ENCODE measurements at places on chromosomes 3 and 15.

- no peak for DNase-seq
Measured at GRCh38 chr3:20096135-20096685, 56.0 kb downstream of the KAT2B start.

- DNase-seq, result no peak
Measured at GRCh38 chr3:128681369-128681829, 30.8 kb upstream of the RPN1 start.

- no peak for DNase-seq
Measured at GRCh38 chr3:4704552-4704951, 211.4 kb downstream of the ITPR1 start.

GRCh38 chr3:185630182-185630622 lies 44.1 kb downstream of the SENP2 start:
- DNase-seq, result no peak

DNA sequence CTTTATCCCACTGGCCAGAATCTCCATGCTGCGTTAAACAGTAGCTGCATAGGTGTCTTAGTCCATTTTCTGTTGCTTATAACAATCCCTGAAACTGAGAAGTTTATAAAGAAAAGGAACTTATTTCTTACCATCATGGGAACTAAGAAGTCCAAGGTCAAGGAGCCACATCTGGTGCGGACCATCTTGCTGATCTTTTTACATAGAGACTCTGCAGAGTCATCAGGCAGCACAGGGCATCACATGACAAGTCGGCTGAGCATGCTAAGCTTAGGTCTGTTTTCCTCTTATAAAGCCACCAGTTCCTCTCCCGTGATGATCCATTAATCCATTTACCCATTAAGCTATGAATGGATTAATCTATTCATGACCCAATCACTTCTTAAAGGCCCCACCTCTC lies 22.4 kb upstream of the FAM174B start:
- DNase-seq, result no peak

DNA sequence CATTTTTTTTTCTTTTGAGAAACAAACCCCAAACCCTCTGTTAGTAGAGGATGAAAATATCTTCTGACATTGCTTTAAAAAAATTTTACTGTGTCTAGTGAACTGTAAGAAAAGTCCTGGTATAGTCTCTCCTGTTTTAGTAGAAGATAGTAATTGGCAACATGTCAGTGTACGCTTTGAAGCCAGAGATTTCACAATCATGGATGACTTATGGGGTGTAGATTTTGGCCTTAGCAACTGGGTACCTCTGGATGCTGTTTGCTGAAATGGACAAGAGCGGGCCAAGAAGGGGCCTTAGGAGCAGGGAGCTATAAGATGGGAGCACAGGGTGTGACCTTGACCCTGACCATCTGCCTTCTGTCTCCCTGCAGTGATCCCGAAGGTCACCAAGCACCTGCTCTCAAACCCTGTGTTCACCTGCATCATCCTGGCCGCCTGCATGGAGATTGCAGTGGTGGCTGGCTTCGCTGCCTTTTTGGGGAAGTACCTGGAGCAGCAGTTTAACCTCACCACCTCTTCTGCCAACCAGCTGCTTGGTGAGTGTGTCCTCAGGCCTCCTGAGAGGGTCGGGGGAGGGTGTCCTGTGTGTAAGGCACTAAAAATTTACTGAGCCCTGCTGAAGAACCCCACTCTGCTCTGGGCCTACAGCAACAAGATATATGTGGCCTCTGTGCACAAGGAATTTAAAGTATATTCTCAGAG lies 266.7 kb downstream of the SLCO3A1 start:
- DNase-seq, result no peak

DNA sequence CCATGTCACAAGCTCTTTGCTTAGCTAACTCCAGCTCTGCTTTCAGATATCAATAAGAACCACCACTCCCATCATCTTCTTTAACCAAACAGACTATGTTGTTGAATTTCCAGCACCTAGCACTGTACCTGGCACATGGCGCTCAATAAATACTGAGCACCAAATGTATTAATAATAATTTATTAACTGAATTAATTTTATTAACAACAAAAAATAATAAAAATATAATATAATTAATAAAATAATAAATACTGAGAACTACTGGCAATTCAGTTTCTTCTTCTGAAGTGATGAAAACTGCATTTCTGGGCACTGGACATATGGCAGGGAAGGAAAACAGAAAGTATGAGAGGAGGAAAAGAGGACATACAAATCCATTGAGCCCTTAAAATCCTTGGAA lies 263.9 kb downstream of the ZMAT3 start:
- no peak for DNase-seq

- no peak for DNase-seq
Measured at GRCh38 chr3:46865546-46865945, 2.3 kb upstream of the MYL3 start.

DNA sequence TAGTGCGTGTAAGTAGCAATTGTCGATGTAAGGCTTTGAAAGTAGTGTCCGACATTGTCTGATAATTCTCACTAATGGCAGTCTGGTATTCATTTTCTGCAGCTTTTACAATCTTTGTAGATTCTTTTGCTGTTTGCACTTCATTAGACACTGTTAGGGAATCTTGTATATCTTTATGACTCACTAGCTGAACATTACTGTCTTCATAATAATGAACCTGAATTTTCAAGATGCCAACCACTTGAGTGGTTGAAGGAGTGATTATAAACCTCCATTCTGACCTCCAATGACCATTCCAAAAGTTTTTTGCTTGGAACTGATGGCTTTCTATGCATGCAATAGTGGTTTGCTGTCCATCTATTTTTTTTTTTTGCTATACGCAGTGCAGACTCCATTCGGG lies 76.4 kb upstream of the MFGE8 start:
- DNase-seq, result no peak

- DNase-seq, result peak; percentile 41
Measured at GRCh38 chr3:100260081-100260684, 609 bp upstream of the TBC1D23 start.

DNA sequence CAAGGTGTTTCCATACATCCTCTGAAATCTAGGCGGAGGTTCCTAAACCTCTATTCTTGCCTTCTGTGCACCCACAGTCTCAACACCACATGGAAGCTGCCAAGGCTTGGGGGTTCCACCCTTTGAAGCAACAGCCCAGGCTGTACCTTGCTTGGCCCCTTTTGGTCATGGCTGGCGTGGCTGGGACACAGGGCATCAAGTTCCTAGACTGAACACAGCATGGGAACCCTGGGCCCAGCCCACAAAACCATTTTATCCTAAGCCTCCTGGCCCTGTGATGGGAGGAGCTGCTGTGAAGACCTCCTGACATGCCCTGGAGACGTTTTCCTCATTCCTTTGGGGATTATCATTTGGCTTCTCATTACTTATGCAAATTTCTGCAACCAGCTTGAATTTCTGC lies 739.0 kb upstream of the NECTIN3 start:
- no peak for DNase-seq

DNA sequence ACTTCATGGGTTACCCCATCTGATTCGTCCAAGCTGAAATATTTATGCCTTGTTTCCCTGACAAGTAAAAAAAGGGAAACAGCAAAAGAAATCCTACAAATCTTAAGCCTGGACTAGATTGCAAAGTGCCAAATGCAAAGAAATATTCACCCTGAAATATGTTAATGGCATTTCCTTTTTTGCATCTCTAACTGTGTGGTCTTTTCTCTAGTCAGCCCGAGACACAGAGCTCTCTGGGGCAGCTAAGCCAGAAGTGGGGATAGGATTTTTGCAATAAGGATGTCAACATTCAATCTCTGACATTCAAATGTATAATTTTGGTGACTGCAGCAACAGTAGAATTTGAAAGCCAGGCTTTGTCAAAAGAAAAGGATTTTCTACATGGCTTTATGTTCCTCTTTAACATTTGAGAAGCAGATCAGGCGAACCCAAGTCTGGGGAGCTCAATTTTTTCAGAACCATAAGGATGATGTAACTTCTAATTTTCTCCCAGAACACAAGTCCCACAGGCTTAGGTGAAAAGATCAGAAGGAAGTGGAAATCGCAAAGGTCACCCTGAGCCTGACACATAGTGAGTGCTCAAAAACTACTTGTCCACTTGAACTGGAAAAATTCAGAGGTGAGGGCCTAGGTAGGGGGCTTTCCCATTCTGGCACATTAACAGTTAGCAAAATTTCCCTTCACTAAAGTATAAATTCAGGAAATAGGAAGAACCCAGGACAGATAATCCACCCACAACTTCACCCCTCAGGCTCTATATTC lies 28.2 kb upstream of the KCNMB3 start:
- DNase-seq, result no peak

- DNase-seq, result peak; percentile 44
Measured at GRCh38 chr3:59607656-59608055, 557.8 kb upstream of the CFAP20DC start.

- DNase-seq, result no peak
Measured at GRCh38 chr3:116161575-116162525, 283.4 kb downstream of the LSAMP start.

GRCh38 chr3:151859905-151860304 lies 13.5 kb upstream of the SUCNR1 start:
- DNase-seq, result no peak

- no peak for DNase-seq
Measured at GRCh38 chr15:60413231-60413824, 15.5 kb upstream of the ANXA2 start.

GRCh38 chr15:73682600-73683090 lies 1.5 kb upstream of the CD276 start:
- no peak for DNase-seq

GRCh38 chr3:43584043-43584826 lies 37.6 kb downstream of the ANO10 start:
- DNase-seq, result no peak

DNA sequence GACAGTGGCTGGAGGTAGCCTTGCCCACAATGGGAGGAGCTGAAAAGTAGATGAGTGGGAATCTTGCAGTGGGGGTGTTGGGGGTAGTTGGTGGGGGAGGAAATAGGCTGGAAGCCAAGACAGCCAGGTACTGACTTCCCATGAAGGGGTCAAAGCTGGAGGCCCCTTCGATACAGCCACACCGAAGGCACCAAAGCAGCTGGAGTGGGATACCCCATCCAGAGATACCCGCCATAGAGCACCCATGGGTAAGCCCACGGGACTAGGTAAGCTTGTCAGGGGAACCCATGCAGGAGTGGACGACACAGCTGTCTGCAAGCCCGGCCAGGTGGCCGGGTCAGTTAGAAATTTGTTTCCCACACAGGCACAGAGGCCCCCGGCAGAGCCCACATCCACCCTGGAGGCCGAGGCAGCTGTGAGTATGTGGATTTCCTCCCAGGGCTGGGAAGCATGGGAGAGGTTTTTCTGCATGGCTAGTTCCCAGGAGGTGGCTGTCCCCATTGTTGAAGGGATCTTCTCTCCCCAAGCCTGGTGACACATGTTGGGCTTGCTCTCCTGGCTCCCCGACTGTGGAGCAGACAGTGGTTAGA lies 28.6 kb downstream of the PRR23E start:
- DNase-seq, result no peak

GRCh38 chr3:94336046-94336753 lies 273.3 kb downstream of the NSUN3 start:
- no peak for DNase-seq

- DNase-seq, result no peak
Measured at GRCh38 chr3:197426121-197426566, 127.7 kb upstream of the DLG1 start.

DNA sequence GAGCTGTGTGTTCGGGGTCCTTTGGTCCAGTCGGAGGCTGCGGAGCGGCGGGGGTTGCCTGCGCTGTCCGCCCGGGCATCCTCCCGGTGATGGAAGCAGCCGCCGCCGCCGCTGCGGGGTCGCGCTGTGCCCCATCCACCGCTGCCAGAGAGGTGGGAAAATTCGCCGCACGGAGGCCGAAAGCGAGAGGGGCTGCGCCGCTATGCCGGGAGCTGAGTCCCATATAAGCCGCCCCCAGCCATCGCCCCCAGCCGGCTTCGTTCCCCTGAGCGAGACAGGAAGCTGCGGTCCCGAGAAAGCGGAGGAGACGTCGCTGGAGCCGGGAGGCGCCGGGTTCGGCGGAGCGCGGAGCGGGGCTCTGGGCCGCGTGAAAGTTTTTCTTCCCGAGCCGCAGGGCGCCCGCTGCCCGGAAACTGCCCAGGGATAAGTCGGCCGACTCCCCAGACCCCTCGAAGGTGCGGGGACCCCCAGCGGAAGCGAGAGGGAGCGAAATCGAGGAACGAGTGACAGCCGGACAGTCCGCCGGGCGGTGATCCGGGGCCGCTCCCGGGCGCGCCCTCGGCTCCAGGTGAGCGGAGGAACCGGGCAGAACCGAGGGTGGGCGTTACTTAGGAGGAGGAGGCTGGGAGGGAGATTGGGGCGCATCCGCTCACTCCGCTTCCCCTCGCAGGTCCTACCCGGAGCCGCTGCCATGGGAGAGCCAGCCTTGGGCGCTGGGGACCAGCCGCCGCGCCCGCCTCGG lies 574 bp downstream of the CHST2 start:
- no peak for DNase-seq

- no peak for DNase-seq
Measured at GRCh38 chr3:43349716-43350115, 63.4 kb downstream of the SNRK start.

- no peak for DNase-seq
Measured at GRCh38 chr3:14521611-14522010, 18.5 kb downstream of the GRIP2 start.

- no peak for DNase-seq
Measured at GRCh38 chr3:175564363-175564762, 705.2 kb downstream of the NAALADL2 start.

DNA sequence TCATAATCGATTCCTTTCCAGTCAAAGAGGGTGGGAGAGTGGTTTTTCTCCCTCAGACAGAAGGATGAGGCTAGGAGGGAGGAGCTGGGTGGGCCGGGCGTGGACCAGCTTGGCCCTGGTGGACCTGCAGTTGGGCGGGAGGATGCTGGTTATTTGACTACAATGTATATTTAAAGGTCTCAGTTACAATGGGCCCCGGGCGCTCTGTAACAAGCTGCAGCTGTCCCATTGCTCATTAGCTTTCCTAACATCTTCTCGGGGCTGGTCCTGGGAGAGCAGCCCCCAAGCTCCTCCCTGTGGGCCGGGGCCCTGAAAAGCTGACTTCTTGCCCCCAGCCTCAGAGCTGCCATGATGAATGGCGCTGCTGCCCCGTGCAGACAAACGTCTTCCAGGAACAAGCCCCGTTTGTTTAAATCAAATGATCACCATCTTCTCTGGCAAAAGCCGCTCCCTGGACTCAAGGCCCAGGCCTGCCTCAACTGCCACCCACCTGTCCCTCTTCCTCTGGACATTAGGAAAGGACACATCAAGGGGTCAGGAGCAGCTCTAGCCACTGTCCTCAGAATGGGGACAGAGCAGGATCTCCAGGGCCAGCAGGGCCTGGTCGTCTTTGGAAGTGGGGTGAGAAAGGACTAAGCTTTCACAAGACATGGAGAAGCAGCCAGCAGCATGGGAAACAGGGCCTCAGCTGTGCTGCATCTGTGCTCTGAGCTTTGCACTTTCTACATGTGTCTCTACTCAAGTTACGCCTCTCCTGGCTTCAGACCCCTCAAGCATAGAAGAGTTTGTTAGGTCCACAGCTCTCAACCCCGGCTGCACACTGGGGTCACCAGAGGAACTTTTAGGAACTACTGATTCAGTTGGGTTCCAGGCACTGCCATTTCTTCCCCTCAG lies 38.6 kb downstream of the MAGEF1 start:
- no peak for DNase-seq

DNA sequence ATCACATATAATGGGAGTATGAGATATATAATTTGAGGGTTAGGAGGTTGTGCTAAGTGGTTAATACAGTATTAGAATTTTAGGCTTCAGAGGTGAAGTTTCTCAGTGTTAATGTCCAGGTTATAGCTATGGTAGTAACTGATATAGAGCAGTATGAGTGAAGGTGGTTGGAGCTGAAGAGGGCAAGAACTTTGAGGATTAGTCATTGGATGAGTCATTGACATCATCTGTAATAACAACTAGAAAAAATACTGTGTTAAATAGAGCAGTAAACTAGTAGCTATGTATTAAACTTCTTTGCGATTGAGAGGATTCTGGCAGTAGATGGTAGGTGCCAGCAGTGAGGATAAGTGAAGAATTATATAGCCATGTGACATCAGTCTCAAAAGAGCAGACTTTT lies 47.5 kb upstream of the EIF3J start:
- no peak for DNase-seq

Data from NCI-H1092 (cell line).